ENCODE measurements at places on chromosomes 13 and 19.

DNA sequence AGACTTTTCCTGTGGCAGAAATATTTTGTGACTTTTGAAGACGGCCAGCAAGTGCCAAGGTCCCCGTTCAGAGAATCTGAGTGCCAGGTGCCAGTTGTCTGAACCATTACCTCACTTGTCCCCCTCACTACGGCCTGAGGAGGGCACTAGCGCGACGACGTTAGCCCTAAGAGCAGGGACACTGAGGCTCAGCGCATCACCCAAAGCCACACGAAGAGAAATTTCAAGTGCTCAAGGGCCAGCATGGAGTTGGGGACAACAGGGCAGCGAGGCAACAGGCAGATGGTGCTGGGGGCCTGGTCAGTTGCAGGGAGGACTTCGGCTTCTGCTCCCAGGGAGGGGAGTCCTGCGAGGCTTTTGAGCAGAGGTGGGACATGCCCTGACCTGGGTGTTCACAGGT is 9.5 kb upstream of the TYK2 start:
- no peak for DNase-seq

GRCh38 chr19:49580264-49581006 is at the start of gene NOSIP:
TSS of gene NOSIP (minus strand) at chr19:49580556. CDS start at chr19:49560691, 19,865 bp downstream.
- peak; percentile 95 for DNase-seq

DNA sequence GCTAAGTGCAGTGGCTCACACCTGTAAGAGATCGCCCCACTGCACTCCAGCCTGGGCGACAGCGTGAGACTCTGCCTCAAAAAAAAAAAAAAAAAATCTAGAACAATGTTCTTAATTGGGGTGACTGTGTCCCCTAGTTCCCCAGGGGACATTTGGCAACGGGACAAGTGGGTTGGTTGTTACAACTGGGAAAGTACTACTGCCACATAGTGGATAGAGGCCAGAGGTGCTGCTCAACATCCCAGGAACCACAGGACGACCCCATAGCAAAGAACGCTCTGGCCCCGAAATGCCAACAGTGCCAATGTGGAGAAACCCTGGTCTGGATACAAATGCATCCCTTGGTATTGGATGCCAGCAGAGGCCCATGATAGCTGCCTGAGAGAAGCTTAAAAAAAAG is 11.8 kb downstream of the NLRP12 start:
- DNase-seq = no peak

- DNase-seq = no peak
These were observed 234.6 kb downstream of the POSTN start for GRCh38 chr13:37364007-37364406.

DNA sequence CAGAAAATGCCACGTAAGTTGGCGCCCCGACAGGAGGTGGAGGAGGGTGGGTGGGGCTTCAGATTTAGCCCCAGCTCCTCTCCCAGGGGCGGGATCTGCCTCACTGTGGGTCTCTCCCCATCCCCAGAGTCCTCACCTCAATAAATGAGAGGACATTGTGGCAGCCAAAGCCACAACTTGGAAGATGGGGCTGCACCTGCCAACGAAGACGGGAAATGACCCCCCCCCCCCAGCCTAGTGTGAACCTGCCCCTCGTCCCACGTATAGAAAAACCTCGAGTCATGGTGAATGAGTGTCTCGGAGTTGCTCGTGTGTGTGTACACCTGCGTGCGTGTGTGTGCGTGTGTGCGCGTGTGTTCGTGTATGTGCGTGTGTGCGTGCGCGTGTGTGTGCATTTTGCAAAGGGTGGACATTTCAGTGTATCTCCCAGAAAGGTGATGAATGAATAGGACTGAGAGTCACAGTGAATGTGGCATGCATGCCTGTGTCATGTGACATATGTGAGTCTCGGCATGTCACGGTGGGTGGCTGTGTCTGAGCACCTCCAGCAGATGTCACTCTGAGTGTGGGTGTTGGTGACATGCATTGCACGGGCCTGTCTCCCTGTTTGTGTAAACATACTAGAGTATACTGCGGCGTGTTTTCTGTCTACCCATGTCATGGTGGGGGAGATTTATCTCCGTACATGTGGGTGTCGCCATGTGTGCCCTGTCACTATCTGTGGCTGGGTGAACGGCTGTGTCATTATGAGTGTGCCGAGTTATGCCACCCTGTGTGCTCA is 1.5 kb upstream of the TRAPPC5 start:
- no peak for DNase-seq

DNA sequence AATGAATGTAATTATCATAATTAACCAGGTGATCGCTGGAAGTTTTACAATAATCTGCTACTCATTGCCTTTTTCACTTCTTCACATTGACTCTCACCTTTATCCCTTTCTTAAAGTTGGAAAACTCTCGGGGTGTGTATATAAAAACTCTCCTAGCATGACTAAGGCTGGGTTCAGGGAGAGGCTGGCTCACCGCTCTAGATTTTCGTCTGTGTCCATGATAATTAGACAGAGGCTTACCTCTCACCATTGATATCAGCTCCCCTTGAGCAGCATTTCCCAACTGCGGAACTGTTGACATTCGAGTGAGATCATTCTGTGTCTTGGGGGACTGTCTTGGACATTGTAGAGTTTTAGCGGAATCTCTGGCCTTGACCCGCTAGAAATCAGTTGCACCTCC is 39.4 kb downstream of the NFIX start:
- no peak for DNase-seq

DNA sequence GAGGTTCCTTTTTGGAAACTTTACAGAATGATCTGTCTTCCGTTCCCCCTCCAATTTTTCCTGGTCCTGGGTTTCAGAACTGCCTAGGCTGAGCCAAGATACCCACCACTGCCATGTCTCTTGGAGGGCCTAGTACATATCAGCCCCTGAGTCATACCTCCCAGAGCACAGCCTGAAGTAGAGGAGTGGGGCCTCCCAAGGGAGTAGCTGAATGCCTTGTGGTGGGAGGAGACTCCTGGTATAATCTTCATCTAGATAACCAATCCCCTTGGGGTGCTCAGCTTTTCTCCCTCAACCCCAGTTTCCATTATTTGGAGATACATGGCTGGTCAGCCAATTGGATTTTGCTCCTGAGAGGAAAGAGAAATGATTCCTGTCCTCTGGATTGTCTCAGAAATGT is 30.3 kb downstream of the ZNF763 start:
- no peak for DNase-seq

GRCh38 chr19:991174-991931 is 7.2 kb downstream of the WDR18 start:
- no peak for DNase-seq

- DNase-seq = no peak
These were observed 1.9 kb upstream of the SPACA7 start for GRCh38 chr13:112374271-112374670.

DNA sequence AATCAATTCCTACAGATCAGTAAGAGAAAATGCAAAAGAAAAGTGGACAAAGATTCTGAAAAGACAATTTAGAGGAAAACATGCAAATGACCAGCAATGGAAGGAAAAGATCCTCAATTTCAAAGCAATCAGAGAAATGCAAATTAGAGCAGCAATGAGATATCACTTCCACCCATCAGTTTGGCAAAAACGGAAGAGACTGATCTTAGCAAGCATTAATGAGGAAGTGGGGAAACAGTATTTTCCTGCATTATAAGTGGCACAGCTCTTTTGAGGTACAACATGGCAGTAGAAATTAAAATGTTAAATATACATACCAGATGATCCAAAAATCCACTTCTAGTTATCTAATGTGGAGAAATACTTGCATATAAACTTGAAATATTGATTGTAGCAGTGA is 69.1 kb upstream of the SLC7A1 start:
- DNase-seq = no peak

DNA sequence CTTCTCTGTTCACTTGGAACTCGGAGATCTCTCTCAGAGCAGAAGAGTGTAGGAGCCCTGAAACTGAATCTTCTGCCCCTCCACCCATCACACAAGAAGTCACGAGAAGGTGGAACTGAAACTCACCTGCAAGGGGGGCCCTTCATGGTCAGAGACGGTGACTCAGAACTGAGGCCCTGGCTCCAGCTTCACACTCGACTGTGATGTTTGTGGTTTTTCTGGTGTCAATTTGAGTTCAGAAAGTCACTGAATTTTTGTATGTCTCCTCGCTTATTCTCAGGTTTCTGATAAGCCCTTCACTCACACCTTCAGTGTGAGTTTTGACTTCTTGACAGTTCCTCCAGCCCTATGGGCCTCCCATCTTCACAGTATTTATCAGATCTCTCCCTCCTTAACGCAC is 23.1 kb downstream of the SIGLEC5 start:
- DNase-seq = no peak

DNA sequence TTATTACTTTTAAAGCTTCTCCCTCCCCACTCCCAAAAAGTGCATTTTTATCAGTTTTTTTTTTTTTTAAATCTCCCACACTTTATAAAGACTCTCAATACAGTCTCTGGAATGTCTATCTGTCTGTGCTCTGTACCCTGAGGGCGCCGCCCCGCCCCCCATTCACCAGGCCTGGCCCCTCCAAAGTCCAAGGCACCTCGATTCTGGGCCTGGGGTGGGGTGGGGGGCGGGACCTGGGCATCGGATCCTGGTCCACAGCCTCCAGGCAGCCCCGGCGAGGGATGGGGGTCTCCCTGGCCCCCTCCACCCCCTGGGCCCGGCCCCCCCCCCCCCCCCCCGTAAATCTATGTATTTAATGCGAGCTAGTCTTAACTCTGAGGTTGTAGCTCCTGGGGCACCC is 23.3 kb downstream of the ZBTB7A start:
- no peak for DNase-seq

- no peak for DNase-seq
These were observed 116.5 kb downstream of the DNAJC15 start for GRCh38 chr13:43139921-43140320.

DNA sequence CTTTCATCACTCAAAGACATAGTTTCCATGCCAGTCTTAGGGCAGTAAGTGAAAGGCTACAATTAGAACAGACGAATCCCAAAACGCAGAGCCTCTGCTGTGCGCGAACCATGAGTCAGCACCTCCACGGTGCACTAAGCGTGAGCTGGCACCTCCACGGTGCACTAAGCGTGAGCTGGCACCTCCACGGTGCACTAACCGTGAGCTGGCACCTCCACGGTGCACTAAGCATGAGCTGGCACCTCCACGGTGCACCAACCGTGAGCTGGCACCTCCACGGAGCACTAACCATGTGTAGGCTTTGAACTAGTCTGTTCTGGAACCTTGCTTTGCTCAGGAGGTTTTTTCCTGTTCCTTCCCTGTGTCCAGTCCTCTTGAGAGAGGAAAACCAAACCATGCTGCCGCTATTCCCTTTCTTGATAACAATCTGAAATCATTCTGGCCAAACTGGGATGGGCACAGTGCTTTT is 120.6 kb downstream of the IRS2 start:
- no peak for DNase-seq

GRCh38 chr19:34998777-34999497 is 1.2 kb upstream of the GRAMD1A start:
- no peak for DNase-seq

GRCh38 chr13:50069261-50069660 is 54.0 kb downstream of the KCNRG start:
- DNase-seq = no peak

- DNase-seq = no peak
These were observed 15.0 kb upstream of the LMO7 start for GRCh38 chr13:75621147-75621546.

GRCh38 chr19:42018503-42019193 is 24.6 kb upstream of the ATP1A3 start:
- no peak for DNase-seq

- no peak for DNase-seq
These were observed 549.0 kb downstream of the KCTD12 start for GRCh38 chr13:76336889-76337844.

- DNase-seq = no peak
These were observed 19.9 kb downstream of the SSC5D start for GRCh38 chr19:55508120-55508519.

- no peak for DNase-seq
These were observed 89.3 kb downstream of the KL start for GRCh38 chr13:33105387-33106005.

GRCh38 chr19:51572908-51573307 is 1.8 kb downstream of the ZNF175 start:
- DNase-seq = no peak

Measured in mucosa of gallbladder (tissue), 1 donor.